Astrocyte of the cerebellum (primary cell): ENCODE measurements at places on chromosomes 5 and 9.
A peak's percentile ranks its signal among the peaks of the same experiment; 100 is the strongest.

DNA sequence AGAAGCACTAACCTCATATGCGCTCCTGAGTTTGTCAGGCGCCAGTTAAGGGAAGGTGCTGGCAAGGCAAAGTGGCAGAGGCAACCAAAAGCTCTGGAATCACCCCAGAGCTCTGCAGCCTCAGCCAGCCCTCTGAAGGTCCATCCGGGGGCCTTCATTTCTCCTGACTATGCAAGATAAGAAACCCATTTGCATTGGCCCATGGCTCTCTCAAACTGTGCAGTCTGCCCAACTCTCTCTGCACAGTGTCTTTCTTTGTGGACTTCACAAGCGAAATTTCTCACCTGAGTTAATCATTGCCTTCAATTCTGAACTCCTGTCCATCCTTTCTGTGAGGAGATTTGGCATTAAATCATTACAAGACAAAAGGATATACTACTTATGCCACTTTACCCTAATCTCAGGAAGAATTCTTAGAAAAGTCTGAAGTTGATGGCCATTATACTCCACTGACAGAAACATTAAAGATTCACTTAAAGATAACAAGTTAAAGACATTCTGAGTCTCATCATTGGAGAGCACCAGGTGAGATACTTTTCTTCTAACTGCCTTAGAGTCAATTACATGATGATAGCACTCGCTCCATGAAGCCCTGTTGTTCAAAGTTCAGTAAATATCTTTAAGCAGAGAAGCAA lies 235.6 kb downstream of the SPOCK1 start:
- DNase-seq: no peak

DNA sequence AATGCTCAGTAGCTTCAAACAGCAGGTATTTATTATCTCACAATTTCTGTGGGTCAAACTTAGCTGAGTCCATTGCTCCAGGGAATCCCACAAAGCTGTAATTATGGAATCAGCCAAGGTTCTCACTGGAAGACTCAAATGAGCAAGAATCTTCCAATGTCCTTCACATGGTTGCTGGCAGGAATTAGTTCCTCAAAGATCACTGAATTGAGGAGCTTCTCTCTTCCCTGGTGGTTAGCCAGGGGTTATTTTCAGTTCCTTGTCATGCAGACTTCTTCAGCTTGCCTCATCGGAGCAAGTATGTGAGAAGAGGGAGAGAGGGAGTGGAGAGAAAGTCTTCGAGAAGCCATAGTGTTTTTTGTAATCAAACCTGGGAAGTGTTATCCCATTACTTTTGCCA lies 2331.9 kb downstream of the MAT2B start:
- DNase-seq: no peak

- DNase-seq: no peak
Observed at GRCh38 chr5:72994578-72994977, 38.7 kb downstream of the FCHO2 start.

GRCh38 chr9:13278023-13278367 lies 1.5 kb downstream of the MPDZ start:
- peak; percentile 6 for DNase-seq

DNA sequence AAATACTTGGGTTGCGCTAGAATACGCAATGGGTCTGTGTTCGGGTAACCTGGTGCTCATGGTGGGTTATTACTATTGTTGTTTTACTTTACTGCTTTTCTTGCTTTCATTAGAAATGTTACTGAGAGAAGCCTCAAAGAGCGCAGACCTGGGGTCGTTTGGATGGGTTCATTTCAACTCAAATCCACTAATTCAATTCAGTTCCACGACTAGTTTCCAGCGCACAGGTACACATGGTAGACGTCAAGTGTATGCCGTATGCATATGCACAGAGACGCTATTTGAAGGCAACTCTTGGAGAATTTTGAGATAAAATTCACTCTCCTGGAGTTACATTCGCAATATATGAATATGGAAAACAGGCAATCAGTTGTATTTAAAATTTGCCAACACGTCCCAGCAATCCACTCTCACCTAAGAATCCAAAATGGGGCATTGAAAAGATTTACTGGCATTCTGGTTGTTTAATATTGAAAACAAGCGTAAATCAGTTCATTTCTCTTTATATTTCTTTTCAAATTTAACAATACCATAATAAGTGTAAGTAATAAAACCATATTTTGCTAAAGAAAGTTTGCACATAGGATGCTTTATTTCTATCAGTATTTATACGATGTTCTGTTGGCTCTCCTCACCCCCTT lies 4.4 kb upstream of the PAX5 start:
- DNase-seq: no peak
